ENCODE measurements at places on chromosomes 2 and 18. TPM values are rescaled to one million over a fixed set of nuclear protein-coding genes. Genes with fewer than 3 reads are reported as not detected.

- no peak for DNase-seq
Measured at GRCh38 chr2:105969552-105969951, 224.5 kb downstream of the UXS1 start.

The LRRTM1 gene
- total RNA-seq = not detected

The SATB2 gene
- total RNA-seq = 0.38 TPM

The PAIP2B gene
- total RNA-seq = 3.0 TPM

The SPDYA gene
- total RNA-seq = 0.47 TPM

DNA sequence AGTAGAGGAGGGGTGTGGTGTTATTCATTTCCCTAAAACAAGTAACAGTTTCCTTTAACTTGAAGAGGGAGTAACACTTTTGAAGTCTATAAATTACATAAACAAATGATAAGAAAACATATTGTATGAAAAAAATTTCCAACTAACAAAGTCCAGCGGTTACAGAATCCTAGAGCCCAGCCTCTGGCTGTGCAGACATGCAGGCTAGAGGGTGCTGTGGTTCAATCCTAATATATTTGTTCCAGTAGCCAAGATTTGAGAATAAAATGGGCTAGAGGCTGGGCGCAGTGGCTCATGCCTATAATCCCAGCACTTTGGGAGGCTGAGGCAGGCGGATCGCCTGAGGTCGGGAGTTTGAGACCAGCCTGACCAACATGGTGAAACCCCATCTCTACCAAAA, 56.9 kb downstream of the WDR75 start:
- no peak for DNase-seq

GRCh38 chr18:79478484-79479115, 82.9 kb downstream of the NFATC1 start:
- DNase-seq = no peak

The LINC00305 gene
- 0.05 TPM for total RNA-seq

The POTEC gene
- not detected for total RNA-seq

- DNase-seq = no peak
Measured at GRCh38 chr18:8750954-8751415, 45.6 kb downstream of the MTCL1 start.

- no peak for DNase-seq
Measured at GRCh38 chr2:30271301-30271700, 40.0 kb downstream of the LBH start.

DNA sequence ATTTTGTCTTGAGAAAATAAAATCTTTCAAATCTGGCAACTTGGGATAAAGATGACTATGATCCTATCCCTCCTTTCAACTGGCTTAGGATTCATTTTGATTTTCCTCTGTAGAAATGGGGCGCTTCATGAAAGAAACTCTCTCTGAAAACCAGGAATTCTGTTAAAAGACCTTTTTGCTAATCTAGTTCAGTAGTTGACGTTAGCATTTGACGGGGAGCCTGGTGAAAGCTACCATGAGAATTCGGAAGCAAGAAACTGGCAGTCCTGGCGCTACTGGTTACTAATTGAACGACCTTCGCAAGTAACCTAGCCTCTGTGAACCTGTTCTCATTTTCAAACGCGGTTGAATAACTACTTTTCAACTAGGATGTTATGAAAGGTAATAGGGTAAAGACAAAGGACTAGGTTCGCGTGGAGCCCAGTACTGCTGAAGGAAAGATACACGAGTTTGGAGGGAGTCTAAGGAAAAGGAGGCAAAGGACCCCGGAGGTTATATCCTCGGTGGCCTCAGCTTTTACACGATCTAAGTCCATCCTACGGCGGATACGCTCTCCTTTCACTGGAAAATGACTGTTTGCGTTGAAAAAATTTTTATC, 604 bp upstream of the STK11IP start:
- no peak for DNase-seq

The PLCL1 gene
- total RNA-seq = 16.5 TPM

The FBXO48 gene
- 0.66 TPM for total RNA-seq

DNA sequence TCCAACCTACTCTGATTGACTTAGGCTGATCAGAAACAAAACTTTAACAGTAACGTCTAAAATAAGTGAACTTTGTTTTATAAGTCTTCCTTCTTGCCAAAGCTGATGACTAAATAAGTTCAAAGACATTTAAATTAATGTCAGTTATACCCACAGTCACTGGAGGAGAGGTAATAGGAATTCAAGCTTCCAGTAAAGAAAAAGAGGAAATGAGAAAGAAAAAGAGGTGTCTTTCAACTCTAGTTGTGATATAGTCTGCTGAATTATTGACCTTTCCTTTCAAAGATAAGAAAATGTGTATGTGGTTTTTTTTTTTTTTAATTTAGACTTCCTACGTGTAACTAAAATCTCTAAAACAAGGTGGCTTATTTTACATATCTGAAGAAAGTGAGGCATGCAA, 191.5 kb downstream of the SLC8A1 start:
- no peak for DNase-seq

The TRIM43 gene
- 0.66 TPM for total RNA-seq

GRCh38 chr2:55518841-55519165, 715 bp upstream of the CFAP36 start:
- DNase-seq = no peak

GRCh38 chr2:18422432-18423165, 137.9 kb downstream of the RDH14 start:
- no peak for DNase-seq

DNA sequence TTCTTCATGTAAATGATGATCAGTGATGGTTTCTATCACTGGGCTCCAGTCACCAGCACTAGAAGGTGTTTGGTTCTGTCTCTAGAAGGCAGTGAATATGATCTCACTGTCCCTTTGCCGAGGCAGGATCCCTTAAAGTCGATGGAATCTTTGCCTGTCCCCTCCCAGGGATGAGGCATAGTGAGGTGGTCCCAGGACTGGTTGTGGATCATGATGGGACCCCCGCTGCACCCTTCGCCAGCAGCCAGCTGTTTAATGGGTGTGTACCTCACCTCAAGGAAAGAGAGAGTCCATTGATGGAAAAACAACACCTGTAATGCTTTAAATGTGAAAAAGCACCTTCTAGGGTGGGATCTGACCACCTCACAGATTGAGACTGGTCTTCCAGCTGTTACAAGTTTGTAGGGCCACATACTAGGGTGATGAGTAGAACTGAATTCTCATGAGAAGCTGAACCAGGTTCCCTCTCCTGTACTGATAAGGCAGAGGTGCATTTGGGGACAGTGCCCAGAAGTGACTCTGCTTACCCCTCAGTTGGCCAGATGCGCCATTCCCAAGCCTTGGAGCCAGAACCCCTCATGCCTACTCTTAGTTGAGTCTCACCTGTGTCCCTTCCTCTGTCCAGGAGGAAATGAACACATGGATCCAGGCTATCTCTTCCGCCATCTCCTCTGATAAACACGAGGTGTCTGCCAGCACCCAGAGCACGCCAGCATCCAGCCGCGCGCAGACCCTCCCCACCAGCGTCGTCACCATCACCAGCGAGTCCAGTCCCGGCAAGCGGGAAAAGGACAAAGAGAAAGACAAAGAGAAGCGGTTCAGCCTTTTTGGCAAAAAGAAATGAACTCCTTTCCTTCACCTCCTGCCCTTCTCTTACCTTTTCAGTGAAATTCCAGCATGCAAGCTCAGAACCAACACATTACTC, 55.5 kb upstream of the EML6 start:
- DNase-seq = no peak

All from thymus (tissue), 14 donors.